ENCODE measurements at places on chromosomes 12 and 14.

DNA sequence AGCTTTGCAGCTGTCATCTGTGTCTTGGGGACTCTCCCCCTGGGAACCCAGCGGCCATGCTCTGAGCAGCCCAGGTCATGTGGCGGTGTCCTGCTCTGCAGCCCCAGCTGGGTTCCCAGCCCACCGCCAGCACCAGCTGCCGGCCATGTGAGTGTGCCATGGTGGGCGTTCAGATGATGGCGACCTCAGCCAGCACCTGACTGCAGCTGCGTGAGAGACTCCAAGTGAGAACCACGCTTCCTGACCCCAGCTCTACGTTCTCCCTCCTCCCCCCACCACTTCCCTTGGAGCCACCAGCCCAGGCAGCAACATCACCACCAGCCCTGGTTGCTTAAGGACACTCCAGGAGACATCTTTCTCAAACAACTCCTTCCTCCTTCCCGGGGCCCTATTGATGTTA lies 68.8 kb downstream of the SLC24A4 start:
- no peak for DNase-seq

DNA sequence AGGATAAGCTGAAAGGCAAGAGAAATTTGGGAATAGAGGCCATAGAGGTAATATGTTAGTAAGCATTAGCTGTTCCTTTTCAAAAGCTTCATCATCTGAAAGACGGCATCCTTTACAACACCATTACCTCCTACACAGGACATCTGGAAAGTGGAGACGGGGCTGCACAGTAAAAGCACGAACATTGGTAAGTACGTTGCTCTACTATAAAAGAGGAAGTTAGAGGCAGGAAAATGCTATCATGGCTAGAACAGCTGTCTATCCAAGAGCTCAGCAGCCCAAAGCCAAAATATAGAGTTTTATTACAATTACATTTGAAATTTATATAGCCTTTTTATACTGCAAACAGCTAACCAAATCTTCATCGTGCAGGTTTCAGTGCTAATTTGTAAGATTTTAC lies 172.3 kb upstream of the GRIP1 start:
- DNase-seq, result no peak

- no peak for DNase-seq
Measured at GRCh38 chr14:61368781-61369453, 47.5 kb downstream of the PRKCH start.

DNA sequence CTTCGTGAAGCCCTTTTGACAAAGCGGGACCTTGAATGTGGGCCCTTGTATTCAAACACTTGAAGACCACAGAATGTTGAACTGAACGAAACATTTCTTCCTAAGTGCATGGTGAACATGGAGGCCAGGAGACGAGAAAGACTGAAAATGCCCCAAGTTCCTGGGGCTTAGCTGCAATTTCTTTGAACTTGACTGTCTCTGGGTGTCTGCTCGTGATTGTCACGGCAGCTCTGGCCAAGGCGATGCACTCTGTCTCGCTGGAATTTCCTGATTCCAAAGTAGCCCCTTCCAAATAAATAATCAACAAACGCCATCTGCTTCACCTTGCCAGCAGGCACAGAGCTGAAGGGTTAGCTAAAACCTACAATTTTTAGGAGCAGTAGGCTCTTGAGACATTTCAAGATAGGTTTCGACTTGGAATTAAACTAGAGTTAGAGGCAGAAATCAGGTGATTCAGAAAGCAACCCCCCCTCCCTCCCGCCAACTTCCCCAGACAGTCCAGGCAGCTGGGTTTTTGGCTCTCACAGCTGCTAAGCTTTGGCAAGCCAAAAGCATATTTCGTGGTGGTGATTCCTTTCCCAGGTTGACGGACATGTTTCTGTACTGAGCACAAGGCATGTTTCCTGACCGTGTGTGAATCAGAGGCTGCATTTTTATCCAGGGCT lies 13.5 kb upstream of the IRF2BPL start:
- DNase-seq, result no peak

DNA sequence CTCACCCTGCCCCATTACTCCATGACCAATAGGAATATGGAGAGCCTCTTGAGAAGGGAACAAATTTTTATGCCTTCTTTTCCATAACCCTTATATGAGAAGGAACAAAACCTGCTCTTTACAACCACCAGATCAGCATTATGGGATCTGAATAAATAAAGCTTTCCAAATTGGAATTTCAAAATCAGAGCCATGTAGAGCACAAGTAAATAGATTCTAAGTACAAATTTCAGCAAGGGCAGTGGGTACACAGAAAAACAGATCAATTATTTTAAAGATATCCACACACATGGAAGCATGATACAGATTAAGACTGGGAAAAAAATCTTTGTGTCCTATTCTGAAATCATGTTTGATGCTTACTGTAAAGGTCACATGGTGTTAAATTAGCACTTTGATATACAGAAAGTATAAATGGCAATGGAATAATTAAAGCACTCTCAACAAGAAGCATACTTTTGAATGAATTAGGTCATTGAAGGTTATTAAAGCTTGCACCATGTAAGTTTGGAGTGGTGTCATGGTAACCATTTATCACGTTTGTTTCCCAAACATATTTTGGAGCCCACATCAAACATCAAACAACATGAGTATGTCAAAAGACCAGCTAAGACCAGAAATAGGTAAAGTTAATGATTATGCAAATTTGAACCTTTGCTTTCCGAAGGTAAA lies 75.9 kb upstream of the AVPR1A start:
- DNase-seq, result no peak

GRCh38 chr12:23093488-23093887 lies 468.5 kb downstream of the ETNK1 start:
- no peak for DNase-seq

DNA sequence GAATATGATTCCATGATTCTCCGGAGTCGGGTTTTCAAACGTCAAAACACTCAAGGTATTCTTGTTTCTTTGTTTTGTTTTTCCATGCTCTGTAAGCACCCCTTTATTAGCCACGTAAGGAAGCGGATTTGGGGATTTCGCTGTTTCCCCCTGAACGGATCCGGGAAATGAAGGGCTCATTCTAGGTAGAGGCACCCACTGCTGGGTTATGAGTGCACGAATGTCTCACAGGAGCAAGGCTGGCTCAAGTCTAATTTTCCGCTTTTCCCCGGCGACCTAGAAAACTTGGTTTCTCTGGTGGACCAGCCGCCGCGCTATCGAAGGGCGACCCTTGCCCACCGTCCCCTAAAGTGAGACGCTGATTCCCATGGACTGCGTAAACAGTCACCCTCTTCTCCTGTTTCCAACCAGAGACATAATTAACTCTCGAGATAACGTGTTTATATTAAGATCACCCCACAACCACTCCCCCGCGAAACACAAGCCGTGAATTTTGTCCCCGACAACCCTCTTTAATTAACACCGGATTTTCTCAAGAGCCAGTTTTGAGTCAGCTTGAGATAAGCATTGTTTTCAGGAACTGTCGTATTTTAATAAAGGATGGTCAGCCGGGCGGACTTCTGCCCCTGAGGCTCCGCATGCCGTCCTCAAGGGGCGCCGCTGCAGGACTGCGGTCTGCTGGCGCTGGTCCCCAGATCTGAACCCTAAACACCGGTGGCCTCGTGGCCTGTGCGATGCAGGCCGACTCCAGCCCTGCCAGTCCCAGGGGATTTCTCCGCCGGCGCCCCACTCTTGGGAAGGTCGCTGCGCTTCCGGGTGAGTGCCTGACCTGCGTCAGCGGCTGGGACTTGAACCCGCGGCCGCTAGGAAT lies 515 bp upstream of the ABCC9 start:
- no peak for DNase-seq

- no peak for DNase-seq
Measured at GRCh38 chr12:2800046-2800570, 5.3 kb downstream of the FKBP4 start.

DNA sequence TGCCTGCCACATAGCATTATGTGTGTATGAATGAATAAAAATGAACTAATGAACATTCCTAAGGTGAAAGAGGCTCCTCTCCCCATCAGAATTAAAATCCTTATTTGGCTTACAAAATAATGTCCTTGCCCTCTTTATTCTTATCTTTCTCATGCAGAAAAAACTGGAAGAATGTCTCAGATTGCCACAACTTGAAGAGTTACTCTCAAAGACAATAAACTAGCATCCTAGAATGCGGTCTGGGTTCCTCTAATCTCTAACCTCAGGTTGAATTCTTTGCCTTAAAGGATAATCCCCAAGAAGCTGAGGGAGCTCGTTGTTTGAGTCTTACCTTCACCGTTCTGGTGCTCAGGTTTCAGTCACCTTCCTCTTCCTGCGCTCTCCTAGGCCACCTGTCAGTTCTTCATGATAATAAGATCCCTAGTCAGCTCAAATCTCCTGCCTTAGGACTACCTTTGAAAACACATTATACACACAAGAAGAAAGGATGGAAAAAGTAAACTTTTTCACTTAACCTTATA lies 147.1 kb downstream of the PHLDA1 start:
- no peak for DNase-seq

- no peak for DNase-seq
Measured at GRCh38 chr12:28882444-28882843, 266.6 kb upstream of the FAR2 start.

DNA sequence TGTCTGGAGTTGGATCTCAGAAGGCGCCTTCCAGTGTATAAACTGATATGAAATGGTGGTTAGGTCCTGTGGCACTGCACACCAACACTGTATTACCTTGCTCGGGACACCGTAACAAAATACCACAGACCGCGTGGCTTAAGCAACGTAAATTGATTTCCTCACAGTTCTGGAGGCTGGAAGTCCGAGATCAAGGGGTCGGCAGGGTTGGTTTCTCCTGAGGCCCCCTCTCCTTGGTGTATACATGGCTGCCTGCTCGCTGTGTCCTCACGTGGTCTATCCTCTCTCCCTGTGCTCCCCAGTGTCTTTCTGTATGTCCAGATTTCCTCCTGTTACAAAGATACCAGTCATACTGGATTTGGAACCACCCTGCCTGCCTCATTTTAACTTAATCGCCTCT lies 128.4 kb downstream of the FBXL14 start:
- no peak for DNase-seq

DNA sequence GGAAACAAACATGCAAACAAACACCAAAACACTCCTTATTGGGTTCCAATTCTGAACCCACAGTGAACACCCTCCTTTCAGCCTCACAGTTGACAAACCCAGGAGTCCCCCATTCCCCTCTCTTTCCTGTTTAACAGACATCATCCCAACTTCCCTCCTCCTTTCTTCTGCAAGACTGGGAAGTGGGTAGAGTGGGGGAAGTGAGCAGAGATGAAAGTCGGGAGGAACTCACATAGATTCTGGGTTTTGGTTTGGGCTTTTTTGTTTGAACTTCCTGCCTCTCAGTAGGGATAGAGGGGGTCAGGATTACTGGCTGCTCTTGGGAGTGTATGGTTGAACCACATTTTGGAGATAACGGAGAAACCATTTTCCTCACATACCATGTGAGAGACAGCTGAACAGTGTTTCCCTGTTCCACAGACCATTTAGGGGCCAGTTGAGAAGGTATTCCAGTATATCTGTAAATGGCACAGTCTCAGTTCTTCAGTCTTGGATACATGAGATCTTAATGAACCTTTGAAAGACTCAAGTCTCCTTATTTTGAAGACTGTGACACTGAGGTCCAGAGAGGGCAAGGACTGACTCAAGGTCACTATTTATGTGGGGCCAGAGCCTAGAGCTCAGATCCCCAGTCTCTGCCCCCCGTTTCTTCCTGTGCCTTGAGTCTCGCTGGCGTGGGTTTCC lies 3.9 kb upstream of the GPR84 start:
- no peak for DNase-seq

DNA sequence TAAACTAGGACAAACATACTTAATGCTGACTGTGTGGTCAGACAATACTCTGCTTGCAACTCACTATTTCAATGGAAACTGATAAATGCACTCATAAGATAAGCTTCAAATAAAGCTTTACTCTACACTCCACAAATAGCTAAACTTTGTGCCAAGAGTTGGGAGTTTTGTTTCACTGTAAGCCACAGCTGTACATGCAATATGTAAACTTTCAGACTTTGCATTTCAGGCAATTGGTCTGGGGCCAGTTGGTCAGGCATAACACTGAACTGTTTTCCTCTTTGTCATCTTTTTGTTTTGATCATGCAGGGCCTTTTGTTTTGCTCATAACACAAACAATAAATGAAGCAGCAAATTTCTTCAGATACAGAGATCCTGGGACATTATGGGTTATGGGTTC lies 426.2 kb downstream of the IPO8 start:
- DNase-seq, result no peak

GRCh38 chr14:38500125-38500524 lies 244.2 kb upstream of the CLEC14A start:
- no peak for DNase-seq

- no peak for DNase-seq
Measured at GRCh38 chr14:89447182-89447944, 30.3 kb upstream of the FOXN3 start.

DNA sequence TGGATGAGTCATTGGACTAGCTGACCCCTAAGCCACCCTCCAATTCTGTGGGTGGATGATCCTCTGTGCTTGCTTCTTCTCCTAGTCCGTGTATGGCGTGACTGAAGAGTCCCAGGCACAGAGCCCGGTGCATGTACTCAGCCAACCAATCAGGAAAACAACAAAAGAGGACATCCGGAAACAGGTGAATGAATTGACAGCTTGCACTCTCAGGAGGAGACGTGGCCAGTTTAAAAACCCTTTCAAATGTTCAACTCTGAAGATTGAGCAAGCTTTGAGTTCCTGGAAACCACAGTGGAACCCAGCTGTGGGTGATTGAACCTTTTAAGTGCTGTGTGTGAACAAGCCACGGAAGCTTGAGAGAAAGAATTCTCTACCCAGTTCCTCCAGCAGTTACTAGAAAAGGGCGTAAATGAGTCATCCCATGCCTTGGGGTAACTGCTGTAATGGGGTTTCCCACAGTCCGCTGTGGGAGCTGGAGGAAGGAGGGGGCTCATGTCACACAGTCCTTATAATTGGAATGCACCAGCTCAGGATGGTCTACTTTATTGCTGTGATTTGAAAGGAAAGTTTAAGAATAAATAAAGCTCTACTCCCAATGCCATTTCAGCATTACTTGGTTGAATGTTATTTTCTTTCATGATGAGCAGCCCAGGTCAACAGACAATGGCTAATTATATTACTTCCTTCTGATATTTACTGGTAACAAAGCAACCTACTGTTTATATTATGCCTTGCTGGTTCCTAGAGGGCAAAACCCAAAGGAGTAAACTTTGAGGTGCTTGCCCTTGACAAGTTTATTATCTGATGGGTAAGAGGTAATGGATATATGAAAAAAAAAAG lies 417.0 kb downstream of the DPF3 start:
- peak; percentile 80 for DNase-seq

GRCh38 chr12:104433061-104433460 lies 23.7 kb upstream of the CHST11 start:
- no peak for DNase-seq

- no peak for DNase-seq
Measured at GRCh38 chr14:100896369-100897060, 7.0 kb downstream of the RTL1 start.

Data from CD4-positive, alpha-beta T cell treated with Interleukin-15 for 4 hours (primary cell).